Choroid plexus epithelial cell (primary cell): ENCODE measurements at places on chromosomes 4 and X.

GRCh38 chrX:14590216-14590615, 60.9 kb downstream of the GLRA2 start:
- DNase-seq: no peak

GRCh38 chr4:73828956-73829355, 7.5 kb upstream of the CXCL6 start:
- DNase-seq: peak; percentile 80

- DNase-seq: no peak
These were observed 41.1 kb upstream of the FAM9C start for GRCh38 chrX:13085526-13085925.

DNA sequence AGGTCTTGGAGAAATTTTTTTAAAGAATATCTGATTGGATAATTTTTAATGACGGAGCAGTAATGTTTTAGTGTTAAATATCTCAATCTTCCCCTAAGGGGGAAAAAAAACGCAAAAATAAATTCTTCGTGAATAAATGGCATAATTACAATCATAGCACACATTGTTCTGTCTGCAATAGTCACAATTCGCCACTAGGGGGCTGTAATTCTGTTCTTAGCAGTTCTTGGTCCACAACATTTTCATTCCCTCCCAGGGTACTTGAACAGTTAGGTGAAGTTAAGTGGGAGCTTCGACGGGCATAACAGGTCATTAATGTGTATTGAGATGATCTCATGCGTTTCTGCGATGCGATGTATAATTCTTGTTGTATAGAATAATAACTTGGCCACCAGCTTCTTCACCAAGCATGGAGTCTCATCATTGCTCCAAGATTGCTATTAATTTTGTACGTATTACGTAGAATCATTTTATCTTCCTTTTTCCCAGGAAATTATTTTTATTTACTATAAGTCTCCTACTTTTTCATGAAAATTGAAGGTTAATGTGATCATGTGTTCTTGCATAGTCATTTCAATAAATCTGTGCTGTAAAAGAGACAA, 27.2 kb downstream of the HTR2C start:
- peak; percentile 61 for DNase-seq

GRCh38 chr4:4730249-4730648, 129.2 kb upstream of the MSX1 start:
- DNase-seq: no peak

DNA sequence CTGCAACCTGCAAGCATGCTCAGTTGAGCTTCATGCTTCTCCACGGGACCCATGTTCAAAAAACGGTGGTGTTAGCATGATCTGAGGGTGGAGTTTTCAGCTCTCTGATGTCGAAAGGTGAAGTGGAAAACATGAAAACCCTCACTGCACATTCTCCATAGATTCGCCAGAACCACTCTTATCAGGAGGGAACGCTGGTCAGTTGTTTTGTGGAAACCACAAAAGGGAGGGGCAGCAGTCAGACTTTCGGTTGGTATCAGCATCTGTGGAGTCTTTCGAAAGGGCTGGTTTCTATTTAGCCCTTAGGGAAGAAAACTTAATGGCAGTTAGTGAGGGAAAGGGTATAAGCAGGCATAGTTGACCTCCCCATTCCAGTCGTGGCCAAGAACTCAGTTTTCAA, 12.6 kb downstream of the PPA2 start:
- peak; percentile 48 for DNase-seq

DNA sequence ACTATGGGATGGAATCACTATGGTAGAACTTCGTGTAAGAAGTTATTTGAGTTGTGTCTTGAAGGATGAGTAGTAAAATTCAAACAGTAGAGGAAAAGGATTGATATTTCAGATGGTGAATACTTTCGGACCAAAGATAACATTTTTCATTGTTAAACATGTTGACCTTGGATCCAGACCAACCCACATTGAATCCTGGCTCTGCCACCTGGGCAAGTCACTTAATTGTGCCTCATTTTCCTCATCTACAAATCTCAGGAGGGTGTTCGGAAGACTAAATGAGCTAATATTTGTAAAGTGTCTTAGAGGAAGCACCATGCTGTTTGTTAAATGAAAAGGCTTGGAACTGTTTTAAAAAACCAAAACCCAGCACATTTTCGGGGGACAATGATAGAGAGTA, 1.4 kb upstream of the AIFM1 start:
- no peak for DNase-seq

DNA sequence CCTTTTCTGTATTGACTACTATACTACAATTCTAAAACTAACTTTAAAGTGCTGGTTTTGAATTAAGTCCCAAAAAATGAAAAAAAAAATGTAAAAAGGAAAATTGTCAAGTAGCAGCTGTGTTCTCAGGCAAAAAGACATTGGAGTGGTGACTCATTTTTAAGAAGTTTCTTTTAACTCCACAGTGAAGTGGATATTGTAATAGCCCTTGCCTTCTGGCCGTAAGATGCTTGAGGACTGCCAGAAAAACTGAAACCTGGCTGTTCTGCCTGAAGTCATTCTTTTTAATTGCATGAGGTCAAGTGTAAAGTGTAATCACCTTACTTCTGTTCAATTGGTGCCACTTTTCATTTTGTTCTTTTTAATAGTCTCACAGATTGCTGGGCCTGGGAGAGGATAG, 28.9 kb downstream of the SPANXD start:
- DNase-seq: no peak

- no peak for DNase-seq
These were observed 6.9 kb downstream of the GAK start for GRCh38 chr4:925171-925570.

DNA sequence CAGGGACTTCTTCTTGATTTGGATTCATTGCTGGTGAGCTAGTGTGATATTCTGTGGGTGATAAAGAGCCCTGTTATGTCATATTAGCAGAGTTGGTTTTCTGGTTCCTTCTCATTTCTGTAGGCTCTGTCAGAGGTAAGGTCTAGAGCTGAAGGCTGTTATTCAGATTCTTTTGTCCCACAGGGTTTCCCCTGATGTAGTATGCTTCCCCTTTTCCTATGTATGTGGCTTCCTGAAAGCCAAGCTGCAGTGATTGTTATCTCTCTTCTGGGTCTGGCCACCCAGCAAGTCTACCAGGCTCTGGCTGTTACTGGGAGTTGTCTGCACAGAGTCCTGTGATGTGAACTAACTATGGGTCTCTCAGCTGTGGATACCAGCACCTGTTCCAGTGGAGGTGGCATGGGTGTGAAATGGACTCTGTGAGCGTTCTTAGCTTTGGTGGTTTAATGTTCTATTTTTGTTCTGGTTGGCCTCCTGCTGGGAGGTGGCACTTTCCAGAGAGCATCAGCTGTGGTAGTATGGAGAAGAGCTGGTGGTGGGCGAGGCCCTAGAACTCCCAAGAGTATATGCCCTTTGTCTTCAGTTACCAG, 373.7 kb downstream of the AR start:
- DNase-seq: no peak

DNA sequence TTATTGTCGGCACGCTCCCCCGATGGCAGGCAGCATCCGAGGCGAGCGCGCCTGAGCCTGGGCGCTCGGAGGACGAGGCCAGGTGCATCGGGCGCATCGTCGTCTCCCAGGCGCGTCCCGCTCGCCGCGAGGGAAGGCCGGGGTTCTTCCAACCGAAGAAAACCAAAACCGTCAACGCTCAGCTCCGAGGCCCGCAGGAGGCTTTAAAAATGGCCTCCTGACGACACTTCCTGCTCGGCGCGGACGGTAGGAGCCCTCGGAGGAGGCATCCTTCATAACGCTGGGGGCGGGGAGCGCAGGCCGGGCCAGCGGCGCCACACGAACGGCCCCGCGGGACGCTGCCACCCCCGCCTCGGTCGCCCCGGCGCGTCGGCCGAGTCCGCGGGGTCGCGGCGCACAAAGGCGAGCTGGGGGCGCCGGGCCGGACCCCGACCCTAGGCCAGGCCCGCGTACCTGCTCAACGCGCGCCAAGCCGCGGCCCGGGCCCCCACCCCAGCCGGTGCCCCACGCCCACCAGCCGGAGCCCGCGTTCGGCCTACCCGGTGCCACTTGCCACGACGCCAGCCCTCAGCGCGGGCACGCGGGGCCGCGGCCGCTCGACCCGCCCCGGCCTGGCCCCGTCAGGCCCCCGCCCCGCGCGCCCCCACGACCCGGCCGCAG, 501 bp downstream of the ZNF518B start:
- DNase-seq: peak; percentile 72

- DNase-seq: no peak
These were observed 127.2 kb downstream of the CAMK2D start for GRCh38 chr4:113634081-113634969.

DNA sequence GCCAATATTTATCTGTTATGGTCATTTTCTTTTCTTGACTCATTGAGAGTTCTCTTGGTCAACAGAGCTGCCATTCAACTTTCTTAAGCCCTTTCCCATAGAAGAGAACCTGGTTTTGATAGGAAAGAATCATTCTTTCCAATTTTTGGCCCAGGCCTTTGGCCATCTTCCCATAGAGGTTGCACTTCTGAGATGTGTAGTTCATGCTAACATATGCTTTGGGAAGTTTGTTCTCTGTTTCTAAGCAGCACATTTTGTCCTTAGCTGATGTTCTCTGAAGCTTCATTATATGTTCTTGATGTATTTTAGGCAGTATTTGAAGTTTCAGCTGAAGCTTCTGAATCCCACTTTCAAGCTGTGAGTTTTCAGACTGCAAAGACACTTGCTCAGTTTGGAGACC, 161.1 kb downstream of the VEGFC start:
- peak; percentile 28 for DNase-seq

DNA sequence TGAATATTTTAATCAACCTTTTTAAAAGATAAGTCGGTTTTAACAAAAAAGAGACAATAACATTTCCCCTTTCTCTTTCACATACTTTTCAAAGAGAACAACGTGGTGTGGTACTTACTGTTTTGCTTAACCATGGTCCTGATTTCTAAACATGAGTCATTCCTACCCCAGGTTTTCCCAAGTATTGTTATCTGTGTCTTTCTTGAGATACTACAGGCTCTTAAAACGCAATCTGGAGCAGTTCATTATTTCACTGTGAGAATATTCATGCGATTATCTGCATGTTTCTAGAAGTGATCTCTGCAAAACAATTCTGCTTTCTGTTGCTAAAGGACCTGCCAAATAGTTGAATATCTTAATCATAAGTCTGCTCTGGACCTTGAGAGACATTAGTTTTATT, 127.3 kb downstream of the TENM3 start:
- peak; percentile 26 for DNase-seq

GRCh38 chrX:13845721-13846378, 29.0 kb upstream of the GPM6B start:
- DNase-seq: peak; percentile 19

DNA sequence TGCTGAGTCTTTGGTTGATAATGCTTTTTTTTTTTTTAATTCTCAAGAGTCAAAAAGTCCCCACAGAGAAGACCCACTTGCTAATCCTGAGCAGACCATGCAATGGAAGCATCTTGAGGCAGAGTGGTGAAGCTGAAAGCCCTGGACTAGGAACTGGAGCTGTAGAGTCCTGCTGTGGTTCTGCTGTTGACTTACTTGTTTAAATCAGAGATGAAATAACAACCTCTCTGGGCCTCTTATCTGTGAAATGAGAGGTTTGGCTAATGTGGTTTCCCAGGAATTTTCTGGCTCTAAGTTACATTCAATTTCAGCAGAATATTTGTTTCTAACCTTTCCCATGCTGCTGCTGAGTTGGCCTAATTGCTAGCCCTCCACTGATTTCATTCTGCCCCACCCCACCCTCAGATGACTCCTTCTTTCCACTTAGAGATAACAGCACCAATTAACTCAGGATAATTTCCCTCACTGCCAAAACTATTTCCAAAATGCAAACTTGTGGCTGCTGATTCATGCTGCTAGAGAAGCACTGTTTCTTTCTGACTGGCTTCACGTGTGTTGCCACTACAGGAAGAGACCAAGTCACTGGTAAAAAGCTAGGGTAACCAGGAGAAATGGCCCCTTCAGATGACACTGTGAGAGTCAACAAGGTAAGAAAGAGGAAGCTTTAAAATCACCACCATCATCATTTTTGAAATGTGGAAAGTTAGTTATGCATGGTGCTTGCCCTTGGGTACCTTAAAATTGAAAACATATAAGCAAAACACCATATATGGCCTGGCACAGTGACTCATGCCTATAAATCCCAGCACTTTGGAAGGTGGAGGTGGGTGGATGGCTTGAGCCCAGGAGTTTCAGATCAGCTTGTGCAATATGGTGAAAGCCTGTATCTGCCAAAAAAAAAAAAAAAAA, 326.4 kb downstream of the DCHS2 start:
- peak; percentile 88 for DNase-seq

DNA sequence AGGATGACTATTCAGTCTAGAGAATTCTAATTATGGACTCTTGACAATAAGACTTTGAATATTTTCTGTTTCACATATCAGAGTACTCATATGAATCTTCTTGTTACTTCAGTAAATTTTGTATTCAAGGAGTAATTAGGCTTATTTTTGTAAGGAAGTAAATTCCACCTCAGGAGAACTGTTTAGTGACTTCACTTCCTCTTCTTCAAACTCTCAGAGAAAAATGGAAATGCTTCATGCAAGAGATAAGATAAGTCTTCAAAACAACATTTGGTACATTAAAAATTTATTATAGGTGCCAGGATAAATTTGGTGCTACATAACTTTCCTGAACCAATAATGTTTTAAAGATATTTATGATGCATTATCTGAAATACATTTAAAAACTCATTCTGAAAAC, 1421.9 kb downstream of the PCDH7 start:
- DNase-seq: no peak
